Chondrocyte (in vitro differentiated cells): ENCODE measurements at places on chromosomes 12 and 14.

- no peak for DNase-seq
Measured at GRCh38 chr12:15020156-15020555, 47.3 kb downstream of the PDE6H start.

DNA sequence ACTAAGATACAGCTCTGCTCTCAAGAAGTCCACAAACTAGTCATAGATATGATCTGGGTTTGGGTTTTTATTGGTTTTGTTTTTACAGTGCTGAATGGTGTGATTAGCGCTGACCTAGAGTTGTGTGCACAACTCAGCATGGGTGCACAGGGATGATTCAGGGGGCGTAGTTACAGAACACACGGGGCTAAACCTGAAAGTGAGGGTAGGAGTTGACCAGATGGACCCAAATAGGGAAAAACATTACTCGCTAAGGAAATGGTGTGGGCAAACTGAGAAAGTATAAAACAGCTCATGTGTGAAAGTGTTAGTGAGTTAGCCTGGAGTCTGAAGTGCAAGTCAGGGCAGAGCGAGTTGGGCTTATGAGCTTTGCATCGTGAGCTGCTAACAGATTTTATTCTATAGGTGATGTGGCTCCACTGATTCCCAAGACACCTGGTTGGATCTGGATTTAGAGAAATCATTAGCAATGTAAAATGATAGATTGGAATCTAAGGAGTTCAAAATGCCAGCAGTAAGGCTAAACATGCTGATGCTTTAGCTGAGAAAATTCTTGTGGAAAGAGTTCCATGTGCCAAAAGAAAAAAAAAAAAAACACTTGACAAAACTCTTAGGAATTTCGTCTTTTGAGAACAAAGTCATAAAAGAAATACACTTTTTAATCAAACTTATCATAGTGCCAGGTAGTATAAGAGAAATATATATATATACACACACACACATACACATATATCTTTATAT is 134.9 kb downstream of the SLC5A8 start:
- no peak for DNase-seq

DNA sequence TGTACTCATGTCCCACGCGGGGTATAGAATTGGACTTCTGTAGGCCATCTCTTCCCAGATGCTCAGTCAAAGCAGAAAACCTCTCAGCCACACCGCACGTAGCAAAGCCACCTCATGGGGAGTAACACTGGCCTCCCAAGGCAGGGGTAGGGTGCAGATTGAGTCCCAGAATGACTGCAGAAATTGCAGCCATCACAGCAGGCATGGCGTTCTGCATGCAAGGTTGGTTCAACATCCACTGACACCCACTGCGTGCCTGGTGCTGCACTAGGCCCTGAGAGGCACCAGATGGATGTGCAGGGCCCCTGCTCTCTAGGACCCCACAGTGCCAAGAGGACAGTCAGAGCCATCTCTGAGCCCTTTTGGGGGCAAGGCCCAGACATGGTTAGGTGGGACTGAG is 39.9 kb downstream of the RAB35 start:
- DNase-seq = no peak

- no peak for DNase-seq
Measured at GRCh38 chr14:46818147-46818546, 166.6 kb upstream of the RPL10L start.

DNA sequence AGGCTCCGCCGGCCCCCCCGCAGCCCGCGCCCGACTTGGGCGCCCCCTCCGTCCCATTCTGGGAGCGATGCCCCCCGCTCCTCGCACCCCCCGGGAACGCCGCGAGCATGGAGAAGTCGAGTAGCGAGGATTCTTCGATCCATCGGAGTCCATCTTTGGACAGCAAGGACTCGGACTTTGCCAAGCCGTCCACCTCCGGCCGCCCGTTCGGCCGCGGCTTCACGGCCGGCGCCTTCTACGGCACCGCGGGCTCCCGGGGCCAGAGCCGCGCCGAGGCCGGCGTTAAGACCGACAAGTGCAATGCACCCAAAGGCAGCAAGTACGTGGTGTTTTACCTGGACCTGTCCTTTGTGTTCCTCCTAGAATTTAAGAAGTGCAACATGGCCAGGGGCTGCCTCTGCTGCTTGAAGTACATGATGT is 123.6 kb downstream of the TSPAN9 start:
- DNase-seq = no peak

DNA sequence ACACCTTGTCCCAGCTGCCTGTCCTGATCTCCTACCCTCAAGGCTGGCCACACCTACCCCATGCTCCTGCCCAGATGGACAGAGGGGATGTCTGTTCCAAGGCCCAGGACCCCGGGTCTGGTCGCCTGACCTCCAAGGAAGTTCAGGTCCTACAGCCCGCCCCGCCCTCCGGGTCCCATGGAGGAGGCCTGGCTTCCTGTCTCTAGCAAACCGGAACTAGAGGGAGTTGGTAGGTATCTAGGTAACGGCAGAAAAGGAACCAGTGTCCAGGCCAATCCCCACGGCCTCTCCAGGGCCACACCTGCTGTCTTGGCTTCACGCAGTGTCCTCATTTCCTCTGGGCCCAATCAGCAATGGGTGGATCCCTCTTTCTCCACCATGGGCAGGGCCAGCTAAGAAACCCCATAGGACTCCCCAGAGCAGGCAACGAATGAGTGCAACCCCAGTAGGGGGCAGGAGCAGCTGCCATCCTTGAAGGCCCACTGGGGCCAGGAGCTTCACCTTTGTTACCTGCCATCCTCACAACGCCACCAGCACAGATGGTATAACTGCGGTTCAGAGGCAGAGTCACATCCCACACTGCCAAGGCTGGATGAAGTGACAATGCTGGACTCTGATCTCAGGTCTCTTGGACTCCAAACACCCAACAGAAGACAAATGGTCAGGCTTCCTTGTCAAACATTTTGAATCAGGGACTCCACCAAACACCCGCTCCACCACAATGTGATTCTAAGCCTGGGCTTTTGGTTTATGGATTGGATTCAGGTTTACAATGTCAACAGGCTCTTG is 25.1 kb upstream of the RPLP0 start:
- no peak for DNase-seq

- no peak for DNase-seq
Measured at GRCh38 chr12:1553987-1554982, 40.1 kb downstream of the FBXL14 start.

- no peak for DNase-seq
Measured at GRCh38 chr12:26460361-26460760, 265.0 kb downstream of the SSPN start.

DNA sequence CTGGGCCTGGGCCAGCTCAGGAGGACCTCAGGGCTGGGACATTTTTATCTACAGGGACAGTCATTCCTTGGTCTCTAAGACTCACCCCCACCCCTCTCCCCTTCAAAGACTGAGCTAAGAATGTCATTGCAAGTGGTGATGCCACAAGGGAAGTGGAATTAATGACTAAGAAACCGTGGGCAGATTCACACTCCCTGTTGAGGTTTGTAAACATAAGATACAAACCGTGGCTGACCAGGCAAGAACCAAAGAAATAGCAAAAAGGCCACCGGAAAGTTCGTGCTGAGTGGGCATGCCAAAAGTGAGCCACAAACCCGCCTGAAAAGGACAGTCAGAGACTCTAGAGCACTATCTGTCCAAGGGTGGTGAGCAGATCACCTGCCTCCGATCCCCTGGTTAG is 25.7 kb downstream of the NUAK1 start:
- no peak for DNase-seq

- peak; percentile 85 for DNase-seq
Measured at GRCh38 chr14:28157289-28157869, 609.2 kb upstream of the FOXG1 start.

- DNase-seq = no peak
Measured at GRCh38 chr12:94941440-94941862, 62.0 kb downstream of the NDUFA12 start.

DNA sequence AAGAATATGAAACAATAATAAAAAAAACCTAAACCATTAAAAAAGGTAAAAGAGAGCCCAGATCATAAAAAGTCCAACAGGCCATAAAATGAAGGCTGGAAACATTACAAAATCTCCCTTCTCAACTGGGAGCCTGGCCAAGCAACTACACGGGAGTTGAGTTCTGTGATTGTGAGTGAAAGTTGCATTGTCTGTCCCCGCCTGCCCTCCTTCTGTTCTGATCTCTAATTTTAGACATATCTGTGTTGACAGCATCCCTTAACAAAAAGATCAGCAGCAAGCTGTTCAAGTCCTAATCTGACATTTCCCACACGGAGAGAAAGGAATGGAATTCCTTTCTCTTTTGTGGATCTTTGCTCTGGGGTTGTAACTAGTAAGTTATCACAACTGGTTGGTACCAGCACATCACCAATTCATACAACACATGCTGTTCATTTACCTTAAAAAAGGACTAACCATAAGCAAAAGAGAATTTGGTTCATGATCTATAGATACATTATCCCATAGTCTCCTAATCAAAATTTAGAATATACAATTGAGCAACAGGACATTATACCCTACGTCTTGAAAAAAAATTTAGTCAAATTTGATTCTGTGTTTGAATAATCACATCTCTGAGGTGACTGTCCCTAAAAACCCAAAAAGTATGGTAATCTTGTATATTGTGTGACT is 205.1 kb upstream of the GZMB start:
- DNase-seq = no peak

DNA sequence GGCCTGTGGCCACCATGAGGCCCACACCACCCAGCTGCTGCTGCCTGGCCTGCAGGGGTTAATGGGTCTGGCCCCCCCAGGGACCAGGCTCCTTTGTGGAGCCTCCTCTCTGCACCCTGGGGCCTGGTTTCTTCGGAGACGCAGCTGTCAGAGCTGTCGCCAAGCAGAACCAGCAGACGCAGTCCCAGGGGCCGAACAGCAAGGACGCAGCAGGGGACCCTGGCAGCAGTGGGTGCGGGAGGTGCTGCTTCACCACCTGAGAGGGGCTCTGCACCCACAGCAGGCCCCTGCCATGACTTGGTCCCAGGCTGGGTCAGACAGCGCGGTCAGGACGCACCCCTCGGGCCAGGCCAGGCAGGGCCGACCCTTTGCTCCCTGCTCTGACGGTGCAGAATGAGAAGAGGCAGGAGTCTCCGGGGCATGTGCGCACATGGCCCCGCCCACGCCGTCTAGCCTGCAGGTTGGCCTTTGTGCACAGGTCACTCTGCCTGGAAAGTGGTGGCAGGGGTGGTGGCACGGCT is 30.5 kb downstream of the JAG2 start:
- DNase-seq = peak; percentile 91

GRCh38 chr12:27304856-27305255 is 27.8 kb upstream of the BMAL2 start:
- DNase-seq = no peak

DNA sequence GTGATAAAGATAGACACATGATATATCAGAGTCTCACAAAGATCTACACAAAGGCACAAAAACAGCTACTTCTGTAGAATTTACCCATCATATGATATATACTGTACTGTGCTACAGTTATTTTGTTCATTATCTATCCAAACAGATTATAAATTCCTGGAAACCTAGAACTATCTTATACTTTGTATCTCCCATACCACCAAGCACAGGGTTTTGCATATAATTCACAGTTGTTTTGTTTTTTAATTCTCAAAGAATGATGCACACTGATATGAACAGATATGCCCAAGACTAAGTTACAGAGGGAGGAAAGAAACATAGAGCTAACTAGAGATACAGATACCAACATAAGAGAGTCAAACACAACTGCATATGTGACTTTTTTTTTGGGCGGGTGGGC is 3.4 kb downstream of the PRKAG1 start:
- no peak for DNase-seq

DNA sequence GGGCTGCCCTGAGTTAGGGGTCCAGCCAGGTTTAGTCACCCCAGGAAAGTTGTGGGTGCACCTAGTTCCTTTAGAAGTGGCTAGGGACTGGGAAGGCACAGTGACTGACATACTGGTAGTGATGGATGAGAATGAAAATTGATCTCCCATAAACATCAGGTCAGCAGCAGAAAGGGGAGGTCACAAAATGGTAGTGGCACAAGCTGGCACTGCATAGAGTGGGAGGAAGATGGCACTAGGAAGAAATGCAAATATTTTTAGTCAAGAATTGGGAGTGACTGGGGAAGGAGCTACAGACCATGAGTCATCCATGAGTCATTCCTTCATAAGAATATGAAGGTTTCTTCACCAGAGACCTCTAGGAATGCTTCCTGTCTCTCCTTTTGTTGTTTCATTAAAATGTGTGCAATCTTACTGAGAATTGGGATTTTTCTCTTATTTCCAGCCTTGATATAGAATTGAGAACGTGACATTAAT is 198.3 kb upstream of the AMIGO2 start:
- no peak for DNase-seq

DNA sequence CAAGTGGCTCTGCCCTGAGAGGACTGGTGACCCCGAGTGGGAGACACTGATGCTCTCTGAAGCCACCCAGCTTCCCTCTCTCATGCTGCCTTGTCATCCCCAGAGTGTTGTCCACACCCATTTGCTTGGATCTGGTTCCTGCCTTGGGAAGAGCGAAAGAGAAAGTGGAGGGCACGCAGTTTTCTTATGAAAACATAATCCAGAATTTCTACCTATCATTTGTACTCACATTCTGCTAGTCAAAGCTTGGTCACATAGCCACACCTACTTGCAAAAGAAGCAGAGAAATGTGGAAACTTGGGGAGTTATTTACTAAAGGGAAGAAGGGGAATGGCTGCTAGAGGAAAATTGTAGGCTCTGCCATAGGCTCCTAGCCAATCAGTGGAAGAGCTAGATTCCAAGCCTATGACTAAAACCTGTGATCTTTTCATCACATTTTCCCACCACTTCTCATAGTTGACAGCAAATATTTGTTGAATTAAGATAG is 326.3 kb downstream of the ZFP36L1 start:
- no peak for DNase-seq

DNA sequence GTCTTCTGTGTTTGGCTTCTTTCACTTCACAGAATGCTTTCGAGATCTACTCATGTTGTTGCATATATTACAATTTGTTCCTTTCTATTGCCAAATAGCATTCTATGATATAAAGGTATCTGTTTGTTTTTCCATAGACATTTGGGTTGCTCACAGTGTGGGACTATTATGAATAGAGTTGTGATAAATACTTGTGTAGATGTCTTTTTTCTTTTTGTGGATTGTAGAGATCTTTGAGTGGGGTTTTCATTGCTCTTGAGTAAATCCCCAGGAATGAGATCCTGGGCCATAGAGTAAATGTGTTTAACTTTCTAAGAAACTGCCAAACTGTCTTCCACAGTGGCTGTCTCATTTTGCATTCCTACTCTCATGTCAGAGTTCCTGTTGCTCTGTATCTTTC is 24.9 kb upstream of the CEBPE start:
- DNase-seq = no peak
